ENCODE measurements at places on chromosomes 7 and 10.

DNA sequence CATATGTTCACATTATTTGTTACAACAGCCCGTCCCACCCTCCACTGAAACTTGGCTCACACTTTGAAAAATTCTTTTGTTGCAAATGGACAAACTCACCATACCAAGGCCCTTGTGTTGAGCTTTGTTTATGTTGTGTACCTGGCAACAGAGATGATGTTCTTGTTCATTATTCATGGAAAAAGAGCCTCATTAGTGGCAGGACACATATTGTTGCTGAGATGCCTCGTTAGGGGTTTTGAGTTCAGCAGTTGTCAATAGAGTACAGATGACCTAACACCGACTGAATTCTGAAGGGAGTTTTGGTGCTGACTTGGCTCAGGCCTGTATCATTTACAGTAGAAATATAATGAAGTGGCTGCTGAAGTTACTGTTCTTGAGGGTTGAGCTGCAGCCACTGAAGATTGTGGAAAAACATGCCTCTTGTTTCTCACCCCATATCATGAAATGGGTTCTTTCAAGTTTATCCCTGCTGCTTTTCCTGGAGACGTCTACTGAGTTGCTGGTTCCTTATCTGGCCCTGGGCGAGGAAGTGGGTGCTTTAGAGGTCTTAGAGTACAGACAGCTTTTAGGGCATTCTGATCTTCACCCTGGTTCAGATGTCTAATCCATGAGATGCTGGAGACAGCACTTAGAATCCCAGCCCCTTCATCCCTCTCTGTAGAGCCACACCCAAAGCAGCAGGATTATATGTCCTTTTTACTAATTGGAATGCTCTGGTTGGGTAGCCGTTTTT, 149.7 kb downstream of the WNT2 start:
- DNase-seq = no peak

DNA sequence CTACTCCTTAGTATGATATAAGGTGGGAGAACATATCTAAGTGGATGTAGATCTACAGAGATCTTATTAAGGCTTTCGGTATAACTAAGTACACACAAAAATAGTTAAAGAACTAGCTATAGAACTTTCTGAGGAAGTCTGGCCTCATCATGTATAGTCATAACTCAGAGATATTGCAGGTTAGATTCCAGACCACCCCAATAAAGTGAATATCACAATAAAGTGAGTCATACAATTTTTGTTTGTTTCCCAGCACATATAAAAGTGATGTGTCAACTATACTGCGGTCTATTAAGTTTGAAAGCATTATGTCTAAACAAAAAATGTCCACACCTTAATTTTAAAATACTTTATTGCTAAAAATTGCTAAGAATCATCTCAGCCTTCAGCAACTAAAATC, 24.7 kb upstream of the SEMA3A start:
- DNase-seq = peak; percentile 60

GRCh38 chr10:27449571-27449970, 54.5 kb upstream of the RAB18 start:
- DNase-seq = no peak

DNA sequence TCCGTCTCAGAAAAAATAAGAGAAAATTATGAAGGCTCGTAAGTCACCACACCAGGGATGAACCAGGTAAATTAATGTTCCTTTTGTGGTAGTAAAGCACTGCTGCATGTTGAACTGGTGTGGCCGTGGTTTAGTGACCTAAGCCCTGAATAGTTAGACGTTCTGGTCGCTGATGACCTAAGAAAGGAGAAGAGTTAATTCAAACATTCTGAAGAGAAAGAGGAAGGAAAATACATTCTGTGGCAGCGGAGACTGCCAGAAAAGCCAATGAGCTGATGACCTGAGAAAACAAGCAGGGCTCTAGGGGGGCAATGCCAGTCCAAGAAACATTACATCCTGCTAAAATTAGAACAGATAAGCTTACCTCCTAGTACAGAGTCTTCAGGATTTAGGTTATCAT, 17.5 kb downstream of the DNAJC9 start:
- no peak for DNase-seq

DNA sequence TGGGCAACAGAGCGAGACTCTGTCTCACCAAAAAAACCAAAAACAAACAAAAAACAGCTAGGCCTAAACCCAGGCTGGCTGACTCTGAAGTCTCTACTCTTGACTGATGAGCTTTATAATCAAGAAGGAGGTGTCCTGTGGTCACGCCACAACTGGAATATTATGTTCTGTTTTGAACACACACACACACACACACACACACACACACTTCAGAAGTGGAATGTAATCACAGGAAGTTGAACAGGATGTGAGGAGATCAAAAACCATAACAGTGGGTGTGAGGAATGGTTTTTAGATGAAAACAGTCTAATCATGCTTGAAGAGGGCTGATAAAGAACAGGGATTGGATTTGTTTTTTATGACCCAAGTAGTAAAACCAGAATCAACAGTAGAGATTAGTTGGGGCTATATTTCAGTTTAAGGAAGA, 51.1 kb upstream of the IL6 start:
- DNase-seq = no peak

DNA sequence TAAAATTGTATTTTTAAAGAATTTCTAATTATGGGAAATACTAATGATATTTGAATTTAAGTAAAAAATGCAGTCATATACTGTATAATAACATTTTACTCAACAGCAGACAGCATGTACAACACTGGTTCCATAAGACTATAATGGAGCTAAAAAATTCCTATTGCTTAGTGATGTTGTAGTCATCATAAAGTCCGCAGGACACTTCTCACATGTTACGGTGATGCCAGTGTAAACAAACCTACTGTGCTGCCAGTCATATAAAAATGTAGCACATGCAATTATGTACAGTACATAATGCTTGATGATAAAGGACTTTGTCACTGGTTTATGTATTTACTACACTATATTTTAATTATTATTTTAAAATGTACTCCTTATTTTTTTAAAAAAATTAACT, 629.3 kb downstream of the IPMK start:
- peak; percentile 52 for DNase-seq

DNA sequence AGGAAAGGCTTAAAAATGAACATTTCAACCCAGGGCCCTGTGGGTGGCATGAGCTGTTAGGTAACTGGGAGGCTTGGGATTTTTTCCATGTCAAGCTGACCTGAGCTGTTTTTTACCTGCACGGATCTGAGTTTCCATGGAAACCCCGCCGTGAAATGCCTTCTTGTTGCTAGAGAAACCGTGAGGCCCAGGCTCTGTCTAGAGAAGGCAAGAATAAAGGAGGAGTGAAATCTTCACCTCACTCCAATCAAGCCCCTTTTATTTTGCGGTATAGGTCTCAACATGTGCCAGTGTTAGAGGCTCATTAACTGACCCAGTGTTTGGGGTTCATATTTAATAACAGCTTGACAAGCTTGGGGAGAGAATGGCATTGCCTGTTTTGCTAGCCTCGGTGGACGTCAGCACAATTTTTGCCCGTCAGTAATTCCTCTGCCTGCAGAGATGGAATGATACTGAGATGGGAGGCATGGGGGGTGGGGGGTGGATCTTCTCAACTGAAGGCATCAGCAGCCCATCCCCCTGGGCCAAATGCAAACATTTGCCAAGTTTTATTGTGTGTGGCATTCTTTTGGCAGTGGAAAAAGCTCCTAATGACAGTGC, 48.9 kb upstream of the PDCD4 start:
- DNase-seq = no peak

DNA sequence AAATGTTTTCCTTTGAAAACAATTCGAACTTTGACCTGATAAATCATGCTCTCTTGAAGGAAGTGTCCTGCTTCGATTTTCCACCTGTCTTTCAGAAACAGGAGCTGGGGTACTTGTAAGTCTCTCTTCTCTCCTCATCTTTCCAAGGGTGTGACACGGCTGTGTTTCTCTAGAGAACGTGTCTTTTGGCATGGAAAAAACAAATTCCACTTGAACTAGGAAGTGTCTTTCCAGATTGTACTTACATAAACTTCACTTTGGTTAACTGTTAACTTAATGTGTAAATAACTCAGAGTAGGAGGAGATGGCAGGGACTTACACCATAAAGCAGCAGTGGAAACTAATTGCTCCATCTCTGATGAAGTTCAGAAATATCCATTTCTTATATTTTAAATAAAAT, 4.2 kb upstream of the CALCR start:
- no peak for DNase-seq

- no peak for DNase-seq
Measured at GRCh38 chr10:43173120-43173519, 34.9 kb downstream of the CSGALNACT2 start.

DNA sequence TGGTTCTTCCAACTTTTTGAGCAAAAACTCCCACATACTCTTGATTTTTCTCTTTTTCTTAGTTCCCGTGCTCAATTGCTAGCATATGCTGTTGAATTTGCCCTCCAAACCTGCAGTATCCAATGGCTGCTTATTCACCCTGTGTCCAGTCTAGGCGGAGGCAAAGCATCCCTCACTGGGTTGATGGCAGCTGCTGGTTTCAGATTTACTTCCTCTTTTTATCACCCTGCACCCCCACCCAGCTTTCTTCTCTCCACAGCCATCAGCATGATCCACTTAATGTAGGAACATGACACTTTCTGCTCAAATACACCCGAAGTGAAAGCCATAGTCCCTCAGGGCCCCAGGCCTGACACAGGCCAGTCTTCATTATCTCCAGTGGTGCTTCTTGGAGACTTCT, 87.6 kb upstream of the ADARB2 start:
- DNase-seq = no peak

DNA sequence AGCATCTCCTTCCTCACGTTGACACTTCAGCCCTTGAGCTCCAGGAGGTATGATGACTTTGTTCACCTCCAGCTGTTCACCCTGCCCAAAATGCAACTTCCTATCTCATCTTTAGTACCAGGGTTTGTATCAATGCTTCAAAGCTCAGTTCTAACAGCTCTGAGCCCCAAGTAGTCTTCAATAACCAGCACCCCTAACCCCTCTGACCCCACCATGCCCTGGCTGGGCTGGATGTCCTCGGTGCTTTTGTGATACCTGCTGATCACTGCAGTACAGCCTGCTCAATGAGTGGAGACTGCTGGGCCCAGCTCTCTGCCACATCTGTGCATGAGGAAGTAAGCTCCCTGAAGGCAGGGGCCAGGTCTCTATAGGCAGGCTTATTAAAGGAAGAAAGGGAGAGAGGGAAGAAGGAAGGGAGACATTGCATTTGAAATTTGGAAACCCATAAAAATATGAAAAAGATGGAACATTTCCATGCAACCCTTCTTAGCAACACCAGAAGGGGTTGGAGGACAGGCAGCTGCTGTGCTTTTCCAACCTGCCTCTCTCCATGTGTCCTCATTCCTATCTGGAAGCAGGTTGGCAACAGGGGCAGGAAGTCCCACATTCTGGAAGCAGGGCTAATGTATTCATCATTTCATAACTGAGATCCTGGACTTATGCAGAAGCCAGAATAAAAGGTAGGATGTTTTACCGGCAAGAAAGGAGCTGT, 756.1 kb downstream of the GRID1 start:
- DNase-seq = no peak

DNA sequence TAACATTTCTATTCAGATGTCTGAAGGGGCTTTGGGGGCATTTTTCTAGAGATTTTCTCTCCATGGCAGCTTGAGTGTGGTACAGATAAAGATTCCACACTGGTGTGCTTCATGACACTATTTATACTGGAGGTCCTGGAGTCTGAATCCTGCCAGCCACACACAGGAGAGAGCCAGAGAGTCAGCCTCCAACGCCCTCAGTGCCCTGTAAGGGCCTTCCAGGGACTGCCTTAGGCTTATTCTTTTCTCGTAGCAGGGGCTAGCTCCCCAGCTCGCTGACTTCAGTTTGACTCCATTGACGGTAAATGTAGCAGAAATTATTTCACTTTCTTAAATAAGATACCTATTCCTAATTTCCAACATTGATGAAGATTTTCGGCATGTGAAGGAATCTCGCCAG, 100.9 kb downstream of the VSTM2A start:
- DNase-seq = no peak

DNA sequence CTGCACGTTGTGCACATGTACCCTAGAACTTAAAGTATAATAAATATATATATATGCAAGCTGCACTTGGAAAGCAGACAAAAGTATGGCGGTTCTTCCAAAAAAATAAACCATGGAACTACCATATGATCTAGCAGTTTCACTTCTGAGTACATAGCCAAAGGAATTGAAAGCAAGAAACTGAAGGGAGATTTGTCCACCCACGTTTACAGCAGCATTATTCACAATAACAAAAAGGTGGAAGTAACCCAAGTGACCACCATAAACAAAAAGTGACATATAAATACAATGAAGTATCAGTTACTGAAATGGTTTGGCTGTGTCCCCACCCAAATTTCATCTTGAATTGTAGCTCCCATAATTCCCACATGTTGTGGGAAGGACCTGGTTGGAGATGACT, 525.3 kb upstream of the CELF2 start:
- no peak for DNase-seq

DNA sequence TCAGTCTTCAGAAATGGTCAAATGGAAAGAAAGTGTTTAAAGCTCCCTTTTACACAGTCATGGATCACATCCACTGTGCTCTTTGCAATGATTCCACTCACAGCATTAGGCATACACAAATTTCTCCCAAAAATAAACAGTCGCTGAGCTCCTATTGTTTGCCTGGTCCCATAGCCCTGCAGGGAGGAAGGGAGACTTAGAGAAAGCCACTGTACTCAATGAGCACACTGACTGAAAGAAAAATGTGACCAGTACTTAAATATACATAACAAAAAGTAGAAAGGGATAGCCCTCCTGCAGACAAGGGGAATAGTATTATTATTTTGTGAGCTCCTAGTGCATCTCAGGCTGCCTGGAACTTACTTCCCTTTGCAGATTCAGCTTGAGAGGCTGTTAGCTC, 853.2 kb downstream of the GRID1 start:
- DNase-seq = no peak

DNA sequence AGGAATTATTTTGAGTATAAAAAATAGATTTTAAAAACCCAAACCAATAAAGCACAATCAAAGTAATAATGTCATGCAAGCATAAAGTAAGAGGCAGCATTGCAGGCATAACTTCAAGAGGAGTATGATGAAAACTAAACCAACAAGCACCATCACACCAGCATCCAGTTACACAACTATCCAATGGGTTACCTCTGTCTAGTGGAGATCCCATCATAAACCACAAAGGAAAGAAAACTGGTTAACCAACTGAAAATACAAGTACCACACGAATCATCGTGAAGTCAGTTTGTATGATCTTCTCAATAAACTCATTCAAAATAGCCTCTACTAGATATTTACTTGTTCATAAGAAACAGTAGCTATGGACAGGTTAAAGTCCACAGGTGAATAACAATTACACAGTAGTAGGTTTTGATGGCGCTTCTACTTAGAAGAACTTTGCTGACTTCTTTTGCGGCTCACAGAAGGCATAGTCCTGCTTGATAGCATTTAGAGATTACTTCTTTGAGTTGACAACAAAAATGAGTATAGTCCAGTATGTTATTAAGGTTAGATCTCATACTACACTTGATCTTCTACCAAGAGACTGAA, 116.6 kb downstream of the MICU1 start:
- peak; percentile 24 for DNase-seq

GRCh38 chr10:112843623-112844022, 106.4 kb upstream of the TCF7L2 start:
- DNase-seq = no peak

- no peak for DNase-seq
Measured at GRCh38 chr10:36051500-36051991, 409.4 kb upstream of the FZD8 start.

GRCh38 chr7:43834463-43835251, 34.7 kb downstream of the MRPS24 start:
- peak; percentile 36 for DNase-seq

- no peak for DNase-seq
Measured at GRCh38 chr7:35254496-35255442, 869 bp upstream of the TBX20 start.
